AG09309 (cell line): ENCODE measurements at places on chromosomes 5 and 9.

- no peak for DNase-seq
Measured at GRCh38 chr5:176183321-176184074, 54.7 kb upstream of the SIMC1 start.

DNA sequence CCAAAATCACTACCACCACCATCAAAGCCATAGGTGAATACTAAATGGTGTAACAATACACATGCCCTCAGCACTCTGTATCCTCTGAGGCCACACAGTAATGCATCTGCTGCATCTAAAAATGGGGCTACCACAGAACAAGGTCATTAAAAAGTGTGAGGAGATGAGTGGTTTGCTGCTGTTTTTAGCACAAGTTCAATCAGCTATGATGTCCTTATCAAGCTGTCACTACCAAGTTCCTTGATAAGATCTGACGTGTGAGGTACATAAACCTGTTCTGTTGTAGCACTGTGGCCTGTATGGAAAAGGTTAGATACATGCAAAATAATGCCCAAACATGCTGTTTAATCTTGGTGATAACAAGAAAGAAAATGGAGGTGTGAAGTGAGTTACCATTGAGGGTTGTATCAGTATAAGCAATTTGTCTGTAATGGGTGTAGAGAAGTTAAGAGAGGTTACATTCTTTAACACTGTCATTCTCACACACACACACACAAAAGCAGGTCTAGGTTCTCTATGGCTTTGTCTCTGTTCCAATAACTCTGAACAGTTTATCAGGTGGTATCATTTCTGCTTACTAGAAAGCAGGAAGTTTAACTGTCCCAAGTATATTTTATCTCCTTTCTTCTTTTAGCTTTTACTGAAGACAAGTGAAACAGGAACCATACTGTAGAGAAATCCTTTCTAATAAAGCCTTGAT is 252.9 kb downstream of the CWC27 start:
- DNase-seq: no peak

GRCh38 chr9:13555516-13555915 is 276.0 kb upstream of the MPDZ start:
- no peak for DNase-seq

DNA sequence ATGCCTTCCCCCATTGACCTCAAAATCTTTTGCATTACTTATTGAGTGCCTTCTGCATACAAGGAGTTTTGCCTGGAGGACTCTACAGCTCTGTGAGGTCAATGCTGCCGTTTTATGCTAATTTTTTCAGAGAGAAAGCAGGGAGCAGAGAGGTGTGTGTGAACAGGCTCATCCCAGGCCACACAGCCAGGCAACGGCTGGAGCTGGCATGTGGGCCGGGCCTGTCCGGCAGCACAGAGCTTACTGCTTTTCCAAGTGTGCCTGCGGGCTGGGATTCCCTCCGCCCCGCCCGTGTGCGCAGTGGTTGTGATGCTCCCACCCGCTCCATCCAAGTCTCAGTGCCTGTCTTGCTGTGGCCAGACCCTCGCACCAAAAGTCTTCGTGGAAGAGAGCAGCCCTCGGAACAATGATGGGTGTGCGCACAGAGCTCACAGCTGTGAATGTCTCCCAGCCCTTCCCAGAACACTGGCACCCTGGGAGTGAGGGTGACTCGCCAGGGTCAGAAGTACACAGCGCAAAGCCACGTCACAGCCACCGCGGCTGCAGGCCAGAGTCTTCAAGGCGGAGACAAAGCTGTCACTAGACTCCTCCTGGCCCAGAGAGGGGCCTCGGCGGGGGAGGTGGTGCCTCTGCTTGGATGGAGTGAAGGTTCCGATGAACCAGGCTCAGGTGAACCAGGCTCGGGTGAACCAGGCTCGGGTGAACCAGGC is 82.8 kb downstream of the COL5A1 start:
- DNase-seq: no peak

- DNase-seq: no peak
Measured at GRCh38 chr9:93960971-93961841, 6.1 kb upstream of the BARX1 start.

GRCh38 chr5:168858371-168858770 is 279.2 kb upstream of the PANK3 start:
- DNase-seq: no peak
